Hematopoietic multipotent progenitor cell treated with erythropoietin and hydrocortisone succinate and interleukin-3 and kit ligand, for 4 days (in vitro differentiated cells): ENCODE measurements at places on chromosomes 2 and 18.
A peak's percentile ranks its signal among the peaks of the same experiment; 100 is the strongest.

GRCh38 chr18:50203801-50204604 lies 9.1 kb upstream of the MYO5B start:
- peak; percentile 44 for DNase-seq

DNA sequence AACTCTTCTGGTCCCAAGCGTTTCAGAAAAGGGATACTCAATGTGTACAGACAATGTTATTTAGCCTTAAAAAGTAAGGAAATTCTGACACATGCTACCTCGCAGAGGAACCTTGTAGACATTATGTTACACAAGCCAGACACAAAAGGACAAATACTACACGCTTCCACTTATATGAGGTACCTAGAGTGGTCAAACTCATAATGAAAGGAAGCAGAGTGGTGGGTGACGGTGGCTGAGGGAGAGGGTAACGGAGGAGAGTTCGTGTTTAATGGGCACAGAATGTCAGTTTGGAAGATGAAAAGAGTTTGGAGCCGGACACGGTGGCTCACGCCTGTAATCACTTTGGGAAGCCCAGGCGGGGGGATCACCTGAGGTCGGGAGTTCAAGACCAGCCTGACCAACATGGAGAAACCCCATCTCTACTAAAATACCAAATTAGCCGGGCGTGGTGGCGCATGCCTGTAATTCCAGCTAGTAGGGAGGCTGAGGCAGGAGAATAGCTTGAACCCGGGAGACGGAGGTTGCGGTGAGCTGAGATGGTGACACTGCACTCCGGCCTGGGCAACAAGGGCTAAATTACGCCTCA lies 1.4 kb downstream of the MCM6 start:
- DNase-seq, result no peak

DNA sequence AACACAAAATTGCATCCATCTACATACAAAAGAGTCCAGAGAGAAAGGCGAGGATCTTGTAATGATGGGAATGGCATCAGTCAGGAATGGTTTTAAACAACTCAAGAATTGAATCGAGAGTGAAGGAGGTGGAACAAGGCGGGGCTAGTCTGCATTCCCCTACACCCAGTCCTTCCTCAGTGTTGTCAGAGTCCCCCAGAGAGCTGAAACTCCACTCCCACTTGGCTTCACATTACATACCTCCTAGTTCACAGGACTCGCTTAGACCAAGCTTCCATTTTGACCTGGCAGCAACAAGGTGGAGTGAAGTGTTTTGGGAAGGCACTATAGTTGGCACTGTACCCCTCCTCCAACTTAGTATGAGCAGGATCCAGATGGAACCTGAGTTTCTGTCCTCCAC lies 1273.5 kb upstream of the CRIM1 start:
- no peak for DNase-seq

- no peak for DNase-seq
Observed at GRCh38 chr2:128090575-128090944, 440 bp upstream of the UGGT1 start.

GRCh38 chr2:145404690-145405089 lies 884.8 kb upstream of the ZEB2 start:
- no peak for DNase-seq

- peak; percentile 75 for DNase-seq
Observed at GRCh38 chr2:134774786-134775641, 56.2 kb upstream of the TMEM163 start.

GRCh38 chr2:240599141-240599583 lies 12.6 kb downstream of the CAPN10 start:
- no peak for DNase-seq
